CD4-positive, alpha-beta T cell treated with Interleukin-6 for 4 hours (primary cell): ENCODE measurements at places on chromosomes 5 and 9.

DNA sequence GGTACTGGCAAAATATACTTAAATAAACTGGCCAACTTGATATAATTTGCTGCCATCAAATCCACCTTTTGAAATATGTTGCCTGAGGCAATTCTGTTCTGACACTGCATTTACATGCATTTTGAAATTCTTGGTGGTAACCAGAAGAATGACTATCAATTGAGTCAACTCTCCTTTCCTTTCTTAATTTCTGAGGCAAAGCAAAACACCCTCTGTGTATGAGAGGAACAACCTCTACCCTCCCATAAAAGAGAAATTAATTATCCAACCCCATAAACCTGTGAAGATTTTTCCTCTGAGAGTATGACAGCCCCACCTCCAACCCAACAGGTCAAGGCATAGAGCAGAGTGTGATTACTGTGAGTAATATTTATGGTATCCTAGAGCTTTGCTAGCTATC is 286.8 kb downstream of the NR2F1-AS1 start:
- no peak for DNase-seq

- DNase-seq, result no peak
Measured at GRCh38 chr9:126836216-126836615, 24.2 kb upstream of the ZBTB34 start.

DNA sequence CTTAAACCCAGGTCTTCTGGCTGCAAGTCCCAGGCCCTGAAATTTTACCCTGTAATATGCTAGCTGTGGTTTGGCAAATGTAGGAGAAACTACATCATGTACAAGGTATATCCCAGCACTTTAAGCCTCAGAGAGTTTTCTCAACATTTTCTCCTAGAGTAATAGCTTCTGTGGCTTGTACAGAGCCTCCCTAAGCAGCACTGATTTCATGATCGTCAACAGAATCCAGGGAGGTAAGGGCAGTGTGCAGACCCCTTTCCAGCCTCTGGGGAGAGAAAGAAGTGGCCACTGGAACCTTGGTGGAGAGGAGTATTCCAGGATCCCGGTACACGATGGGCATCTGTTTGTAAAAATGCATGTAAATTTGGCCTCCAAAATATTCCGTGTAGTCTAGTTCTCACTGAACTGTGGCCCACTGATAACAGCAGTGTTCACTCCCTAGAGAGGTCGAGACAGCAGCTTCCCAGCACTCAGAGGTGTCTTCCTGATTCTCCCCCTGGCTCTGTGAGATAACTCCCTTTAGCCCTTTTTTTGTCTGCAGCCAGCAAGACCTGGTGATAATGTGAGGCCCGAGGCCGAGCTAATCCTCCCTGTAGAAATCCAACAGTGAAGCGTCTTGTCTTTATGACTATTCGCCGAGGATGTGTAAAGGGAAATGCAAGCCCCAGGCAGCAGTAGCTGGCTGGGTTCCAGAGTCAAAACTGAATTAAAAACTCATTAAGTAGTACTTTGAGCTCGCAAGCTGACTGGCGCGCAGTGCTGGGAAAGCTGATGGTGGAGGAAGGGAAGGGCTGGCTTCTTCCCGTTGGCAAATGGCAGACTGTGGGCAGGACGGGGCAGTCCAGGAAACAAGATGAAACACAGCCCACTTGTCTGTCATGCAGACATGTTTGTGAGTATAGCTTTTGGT is 59.0 kb downstream of the MAP1B start:
- DNase-seq, result no peak

DNA sequence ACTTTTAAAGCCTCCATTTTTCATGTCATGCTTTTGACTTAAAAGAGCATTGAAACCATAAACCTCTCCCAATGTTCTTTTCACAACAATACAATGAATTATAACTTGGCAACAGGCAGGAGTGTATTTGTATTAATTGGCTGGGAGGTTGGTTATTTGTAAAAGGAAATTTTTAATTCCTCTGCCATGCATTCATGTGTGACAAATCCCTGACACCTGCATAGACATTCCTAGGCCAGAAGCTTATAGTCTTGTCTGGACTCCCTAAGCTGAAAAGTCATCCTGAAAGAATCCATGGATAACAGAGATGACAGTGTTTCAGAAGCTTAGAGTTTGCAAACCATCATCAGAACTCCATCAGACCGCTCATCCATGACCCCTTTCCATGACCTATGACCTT is 76.3 kb upstream of the PTGER4 start:
- no peak for DNase-seq

GRCh38 chr5:117547192-117547591 is 972.6 kb upstream of the SEMA6A start:
- DNase-seq, result no peak
